Cardiac fibroblast (primary cell): ENCODE measurements at places on chromosomes 3 and 15.

- peak; percentile 56 for DNase-seq
Observed at GRCh38 chr3:108391917-108392593, 95.7 kb downstream of the HHLA2 start.

- no peak for DNase-seq
Observed at GRCh38 chr15:41843571-41843970, 4.9 kb downstream of the PLA2G4B start.

DNA sequence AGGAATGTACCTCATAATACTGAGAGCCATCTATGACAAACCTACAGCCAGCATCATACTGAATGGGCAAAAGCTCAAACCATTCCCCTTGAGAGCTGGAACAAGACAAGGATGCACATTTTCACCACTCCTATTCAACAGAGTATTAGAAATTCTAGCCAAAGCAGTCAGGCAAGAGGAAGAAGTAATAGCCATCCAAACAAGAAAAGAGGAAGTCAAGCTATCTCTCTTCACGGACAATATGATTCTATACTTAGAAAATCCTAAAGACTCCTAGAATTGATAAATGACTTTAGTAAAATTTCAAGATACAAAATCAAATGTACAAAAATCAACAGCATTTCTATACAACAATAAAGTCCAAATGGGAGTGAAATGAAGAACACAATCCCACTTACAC is 30.2 kb downstream of the OCA2 start:
- DNase-seq, result no peak

GRCh38 chr3:22835041-22835440 is 368.1 kb upstream of the UBE2E2 start:
- peak; percentile 8 for DNase-seq

GRCh38 chr15:77042955-77043920 is 27.7 kb downstream of the TSPAN3 start:
- DNase-seq, result no peak

GRCh38 chr15:45801543-45801942 is 166.7 kb downstream of the SQOR start:
- no peak for DNase-seq

GRCh38 chr3:40166997-40167396 is 142.5 kb upstream of the EIF1B start:
- DNase-seq, result no peak

- DNase-seq, result peak; percentile 99
Observed at GRCh38 chr3:188947401-188948280, 224.1 kb upstream of the TPRG1 start.

DNA sequence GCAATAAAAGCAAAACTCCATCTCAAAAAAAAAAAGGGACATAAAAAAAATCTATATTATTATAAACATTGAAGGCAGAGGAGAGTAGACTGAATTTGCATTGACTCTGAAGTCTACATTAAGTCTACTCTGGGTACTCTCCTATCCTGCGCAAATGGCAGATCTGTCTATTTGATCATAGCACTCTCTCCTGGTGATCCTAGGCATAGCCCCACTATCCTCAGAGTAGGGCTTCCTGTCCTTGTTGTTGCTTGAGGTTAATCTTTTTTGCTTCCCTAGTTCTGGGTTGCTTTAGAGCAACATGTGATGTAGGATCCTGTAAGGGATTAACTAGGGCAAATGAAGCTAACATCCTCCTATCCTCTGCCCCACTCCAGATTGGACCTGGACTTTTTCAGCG is 82.1 kb upstream of the LRRFIP2 start:
- peak; percentile 24 for DNase-seq

- DNase-seq, result no peak
Observed at GRCh38 chr3:168048414-168049330, 47.1 kb downstream of the GOLIM4 start.

DNA sequence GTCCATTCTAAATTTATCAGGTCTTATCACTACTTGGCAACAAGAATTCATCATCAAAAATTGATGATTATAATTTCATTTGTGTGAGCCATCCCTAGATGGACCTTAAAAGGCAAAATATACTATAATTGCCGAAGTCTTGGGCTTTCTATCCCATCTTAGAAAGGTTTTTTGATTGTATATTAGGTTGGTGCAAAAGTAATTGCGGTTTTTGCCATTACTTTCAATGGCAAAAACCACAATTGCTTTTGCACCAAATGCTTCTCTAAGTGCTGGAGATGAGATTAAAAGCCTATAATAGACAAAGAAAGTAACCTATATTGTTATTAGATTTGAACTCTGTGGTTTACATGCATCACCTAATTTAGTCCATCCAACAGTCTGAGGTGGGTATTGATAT is 612.9 kb downstream of the ZNF385D start:
- DNase-seq, result no peak

- DNase-seq, result no peak
Observed at GRCh38 chr15:31324806-31325594, 1.6 kb upstream of the KLF13 start.

DNA sequence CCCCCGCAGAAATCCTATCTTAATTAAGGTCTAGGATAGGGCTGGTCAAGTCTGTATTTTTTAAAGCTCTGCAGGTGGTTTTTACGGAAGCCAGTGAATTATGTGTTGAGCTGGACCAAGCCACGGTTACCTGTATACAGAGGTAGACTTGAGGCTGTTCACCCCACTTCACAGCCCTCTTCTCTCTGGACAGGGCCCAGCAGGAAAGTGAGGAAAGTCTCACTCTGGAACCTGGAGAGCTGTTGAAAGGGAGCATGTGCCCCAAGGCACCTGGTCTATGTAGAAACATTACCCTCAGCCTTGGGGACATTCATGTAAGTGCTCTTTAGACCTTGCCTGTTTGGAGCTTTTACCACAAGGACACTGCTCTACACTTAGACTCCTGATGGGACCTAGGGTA is 6.9 kb downstream of the SEMA5B start:
- no peak for DNase-seq

DNA sequence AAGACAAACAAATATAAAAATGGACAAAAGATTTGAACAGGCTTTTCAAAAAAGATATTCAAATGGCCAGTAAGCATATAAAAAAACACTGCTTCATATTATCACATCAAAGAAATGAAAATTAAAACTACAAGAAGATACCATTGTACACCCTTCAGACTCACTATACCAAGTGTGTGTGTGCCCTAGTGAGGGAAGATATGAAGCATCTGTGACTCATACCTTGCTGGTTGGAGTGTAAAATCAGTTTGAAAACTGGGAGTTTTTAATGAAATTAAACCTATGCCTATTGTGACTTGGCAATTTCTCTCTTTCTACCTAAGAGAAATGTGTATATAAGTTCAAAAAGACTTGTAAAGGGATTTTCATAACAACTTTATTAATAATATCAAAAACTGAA is 23.5 kb upstream of the SLC15A2 start:
- no peak for DNase-seq

- DNase-seq, result no peak
Observed at GRCh38 chr3:158492685-158493084, 78.3 kb upstream of the MLF1 start.

- DNase-seq, result peak; percentile 89
Observed at GRCh38 chr3:152595975-152596821, 238.7 kb upstream of the P2RY1 start.

DNA sequence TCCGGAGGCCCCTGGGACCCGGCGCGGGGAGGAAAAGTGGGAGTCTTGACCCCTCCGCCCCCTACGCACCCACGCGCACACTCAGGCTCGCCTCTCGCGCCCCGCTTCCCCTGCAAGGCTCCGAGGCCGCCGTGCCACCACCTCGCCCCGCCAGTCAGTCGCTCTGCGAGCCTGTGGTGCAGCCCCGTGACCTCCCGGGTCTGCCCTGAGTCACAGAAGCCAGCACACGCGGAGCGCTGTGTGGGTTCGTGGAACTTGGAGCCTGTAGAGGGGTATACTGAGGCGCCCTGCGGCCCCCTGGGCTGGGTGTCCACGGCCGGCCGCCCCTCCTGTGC is 380 bp upstream of the ALS2CL start:
- no peak for DNase-seq

DNA sequence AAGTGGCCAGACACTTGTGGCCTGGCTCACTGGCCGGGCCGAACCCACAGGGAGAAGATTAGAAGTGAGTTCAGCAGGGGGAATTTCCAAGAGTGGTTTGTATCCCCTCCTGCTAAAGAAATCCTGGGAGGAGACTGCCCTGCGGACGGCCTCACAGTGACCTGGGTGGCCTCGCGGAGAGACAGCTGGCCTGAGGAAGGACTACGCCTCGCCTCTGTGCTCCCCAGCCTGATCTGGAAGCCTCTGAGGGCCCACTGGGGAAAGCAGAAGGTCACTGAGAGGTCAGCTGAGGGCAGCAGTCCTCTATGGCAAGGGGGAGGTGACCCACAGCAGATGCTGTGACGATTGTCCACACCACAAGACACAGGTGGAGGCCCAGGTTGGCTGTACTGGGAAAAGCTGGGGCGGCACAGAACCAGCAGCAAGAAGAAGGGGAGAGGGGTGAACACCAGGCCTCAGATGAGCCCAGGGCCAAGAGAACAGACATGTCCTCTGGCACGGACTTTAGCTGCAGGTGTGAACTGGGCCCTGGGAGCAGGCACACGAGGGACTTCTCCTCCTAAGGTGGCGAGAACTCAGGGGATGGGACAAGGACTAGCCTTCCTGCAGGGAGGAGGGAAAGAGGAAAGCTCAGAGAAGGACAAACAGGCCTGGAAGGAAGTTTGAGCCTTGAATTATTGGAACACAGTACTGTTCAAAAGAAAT is 37.2 kb upstream of the DLG1 start:
- no peak for DNase-seq

- peak; percentile 11 for DNase-seq
Observed at GRCh38 chr3:124401843-124402242, 328.4 kb upstream of the UMPS start.

GRCh38 chr3:110895054-110895453 is 176.6 kb upstream of the NECTIN3 start:
- no peak for DNase-seq

GRCh38 chr3:15667484-15667883 is 65.9 kb downstream of the BTD start:
- no peak for DNase-seq

- DNase-seq, result no peak
Observed at GRCh38 chr3:111418391-111418790, 123.6 kb upstream of the CD96 start.

- peak; percentile 58 for DNase-seq
Observed at GRCh38 chr3:150699068-150699639, 4.6 kb downstream of the ERICH6 start.

DNA sequence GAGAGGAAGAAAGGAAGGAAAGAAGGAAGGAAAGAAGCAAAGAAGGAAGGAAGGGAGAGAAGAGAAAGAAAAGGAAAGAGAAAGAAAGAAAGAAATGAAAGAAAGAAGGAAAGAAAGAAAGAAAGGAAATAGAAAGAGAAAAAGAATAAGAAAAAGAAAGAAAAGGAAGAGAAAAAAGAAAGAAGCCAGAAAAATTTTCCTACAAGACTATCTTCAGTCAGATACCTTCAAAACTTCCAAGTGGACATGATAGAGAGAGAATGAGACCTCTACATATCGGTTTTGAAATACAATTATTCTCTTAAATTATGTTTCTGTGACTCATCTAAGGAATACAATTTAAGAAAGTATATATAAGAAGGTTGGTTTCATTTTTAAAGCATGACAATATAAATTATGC is 1369.0 kb downstream of the ZPLD1 start:
- no peak for DNase-seq

DNA sequence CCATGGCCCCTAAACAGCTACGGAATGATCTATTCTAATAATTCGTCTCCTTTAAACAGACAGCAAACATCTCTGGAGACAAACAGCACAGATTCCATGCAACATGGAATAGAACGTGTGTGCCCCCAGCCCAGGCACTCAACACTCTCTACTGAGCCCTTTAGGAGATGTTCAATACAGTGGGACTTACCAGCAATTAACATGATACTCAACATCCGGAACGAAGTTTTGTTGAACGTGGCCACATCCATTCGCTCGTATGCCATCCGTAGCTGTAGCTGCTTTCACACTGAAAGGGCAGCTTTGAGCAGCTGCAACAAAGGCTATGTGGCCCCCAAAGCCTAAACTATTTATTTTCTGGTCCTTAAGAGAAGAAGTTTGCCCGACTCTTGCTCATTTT is 3.5 kb downstream of the ADAMTS17 start:
- DNase-seq, result no peak

DNA sequence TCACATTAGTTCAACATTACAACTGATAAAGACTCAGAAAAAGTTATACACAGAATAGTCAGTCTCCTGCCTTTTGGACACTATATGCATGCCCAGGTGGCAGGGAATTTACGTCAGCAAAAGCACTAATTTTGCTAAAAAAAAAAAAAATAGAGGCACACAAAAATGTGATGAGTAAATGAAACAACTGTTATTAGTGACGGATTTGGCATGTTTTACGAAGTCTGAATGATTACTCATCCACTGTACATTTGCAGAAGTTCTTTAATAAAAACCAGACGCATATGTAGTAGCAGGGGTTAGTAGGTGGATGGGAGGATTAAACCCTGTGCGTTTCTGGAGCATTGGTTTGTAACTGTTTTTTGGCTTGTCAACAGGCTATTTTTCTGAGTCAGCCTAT is 99.0 kb downstream of the MITF start:
- peak; percentile 86 for DNase-seq

- peak; percentile 47 for DNase-seq
Observed at GRCh38 chr3:171416061-171416460, 44.1 kb downstream of the TNIK start.

DNA sequence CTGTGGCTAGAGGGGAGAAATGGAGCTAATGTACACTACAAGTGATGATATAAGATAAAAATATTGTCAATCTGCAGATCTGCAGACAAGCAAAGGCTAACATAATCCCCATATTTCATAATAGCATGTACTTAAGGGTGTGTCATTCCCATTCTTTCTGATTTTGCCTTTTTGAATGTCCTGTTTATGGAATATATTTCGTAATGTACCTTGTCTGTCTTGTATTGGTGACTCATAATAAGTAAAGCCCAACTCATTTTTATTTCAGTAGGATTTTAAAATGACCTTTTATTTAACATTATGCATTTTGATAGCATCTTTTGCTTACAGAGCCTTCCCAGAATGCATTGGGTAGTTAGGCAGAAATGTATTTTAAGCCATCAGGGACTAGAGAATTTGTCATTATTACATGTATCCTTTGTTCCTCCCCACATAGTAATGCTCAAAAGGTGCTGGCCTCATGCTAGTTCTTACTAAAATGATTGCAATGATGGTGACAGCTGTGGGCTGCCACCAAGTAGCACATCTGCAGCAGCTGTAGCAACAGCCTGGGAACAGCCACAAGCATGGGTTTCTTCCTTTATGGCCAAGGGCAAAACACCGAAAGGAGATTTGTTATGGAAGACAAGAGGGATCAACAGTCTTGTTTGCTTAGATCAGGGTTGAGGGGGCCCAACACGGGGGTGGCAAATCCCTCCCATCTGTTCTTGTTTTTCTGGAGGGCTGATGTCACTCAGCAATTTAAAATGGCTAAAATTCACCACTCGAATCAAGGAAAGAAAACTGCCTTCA is 188.5 kb downstream of the CADPS start:
- peak; percentile 79 for DNase-seq

DNA sequence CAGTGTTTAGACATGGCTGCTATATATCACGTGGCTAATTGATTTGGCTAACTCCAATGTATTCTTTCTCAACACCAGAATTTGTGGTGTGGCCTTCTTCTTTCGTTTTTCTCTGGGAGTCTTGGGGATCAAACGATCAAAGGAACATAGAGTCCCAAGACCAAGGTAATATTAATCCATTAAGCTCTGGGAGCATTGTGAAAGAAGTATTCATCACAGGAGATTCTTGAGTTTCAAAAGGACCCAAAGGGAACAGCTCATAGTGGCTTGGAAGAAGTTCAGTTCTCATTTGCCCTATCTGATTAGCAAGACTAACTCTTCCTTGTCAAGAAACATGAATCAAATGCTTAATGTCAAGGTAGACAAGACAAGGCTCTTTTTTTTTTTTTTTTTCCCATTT is 32.9 kb upstream of the TICRR start:
- DNase-seq, result no peak

- no peak for DNase-seq
Observed at GRCh38 chr3:164550857-164551256, 527.4 kb downstream of the SI start.
